Kasumi-1 (cell line): ENCODE measurements at places on chromosomes 1 and 21.

DNA sequence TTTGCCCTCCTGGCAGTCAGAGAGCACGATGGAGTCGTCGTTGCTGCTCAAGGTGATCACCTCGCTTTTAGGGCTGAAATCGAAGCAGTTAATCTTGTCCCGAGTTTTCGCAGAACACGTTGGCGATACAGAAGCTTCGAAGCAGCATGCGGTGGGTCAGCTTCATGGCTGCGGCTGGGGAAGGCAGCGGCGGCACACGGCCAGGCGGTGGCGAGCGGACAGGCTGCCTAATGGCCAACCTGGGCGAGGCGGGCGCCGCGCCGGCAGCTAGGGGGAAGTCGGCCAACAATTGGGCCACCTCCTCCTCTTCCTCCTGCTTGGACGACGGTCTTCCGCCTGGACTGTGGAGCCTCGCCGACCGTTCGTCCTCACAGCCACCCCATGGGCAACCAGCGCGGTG, 34.8 kb downstream of the CDC7 start:
- no peak for DNase-seq

DNA sequence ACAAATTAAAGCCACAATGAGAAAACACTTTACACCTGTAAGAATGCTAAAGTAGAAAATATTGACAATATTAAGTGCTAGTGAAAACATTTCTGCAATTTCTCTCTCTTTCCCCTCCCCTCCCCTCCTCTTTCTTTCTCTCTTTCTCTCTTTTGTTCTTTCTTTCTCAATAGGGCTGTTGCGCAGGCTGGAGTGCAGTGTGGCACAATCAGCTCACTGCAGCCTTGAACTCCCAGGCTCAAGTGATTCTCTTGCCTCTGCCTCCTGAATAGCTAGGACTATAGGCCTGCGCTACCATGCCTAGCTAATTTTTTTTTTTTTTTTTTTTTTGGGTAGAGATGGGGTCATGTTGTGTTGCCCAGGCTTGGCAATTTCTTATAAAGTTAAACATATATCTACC, 5.9 kb upstream of the SHISAL2A start:
- no peak for DNase-seq

DNA sequence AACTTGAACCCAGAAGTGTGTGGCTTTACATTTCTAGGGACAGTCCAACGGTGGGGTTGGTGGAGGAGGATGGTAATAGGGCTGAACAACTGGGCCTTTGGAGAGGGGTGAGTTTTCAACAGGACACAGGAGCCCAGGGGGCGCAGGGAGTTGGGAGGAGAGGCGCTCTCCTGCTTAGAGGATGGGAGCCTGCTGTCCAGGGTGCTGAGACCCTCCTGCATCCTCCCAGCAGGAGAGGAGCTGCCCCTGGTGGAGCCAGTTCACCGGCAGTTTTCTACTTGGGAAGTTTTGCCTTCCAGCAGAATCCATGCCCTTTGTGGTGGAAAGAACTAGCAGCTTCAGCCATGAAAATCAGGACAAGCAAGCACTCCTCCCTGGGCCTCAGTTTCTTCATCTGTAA, 8.6 kb downstream of the KCNC4 start:
- no peak for DNase-seq

DNA sequence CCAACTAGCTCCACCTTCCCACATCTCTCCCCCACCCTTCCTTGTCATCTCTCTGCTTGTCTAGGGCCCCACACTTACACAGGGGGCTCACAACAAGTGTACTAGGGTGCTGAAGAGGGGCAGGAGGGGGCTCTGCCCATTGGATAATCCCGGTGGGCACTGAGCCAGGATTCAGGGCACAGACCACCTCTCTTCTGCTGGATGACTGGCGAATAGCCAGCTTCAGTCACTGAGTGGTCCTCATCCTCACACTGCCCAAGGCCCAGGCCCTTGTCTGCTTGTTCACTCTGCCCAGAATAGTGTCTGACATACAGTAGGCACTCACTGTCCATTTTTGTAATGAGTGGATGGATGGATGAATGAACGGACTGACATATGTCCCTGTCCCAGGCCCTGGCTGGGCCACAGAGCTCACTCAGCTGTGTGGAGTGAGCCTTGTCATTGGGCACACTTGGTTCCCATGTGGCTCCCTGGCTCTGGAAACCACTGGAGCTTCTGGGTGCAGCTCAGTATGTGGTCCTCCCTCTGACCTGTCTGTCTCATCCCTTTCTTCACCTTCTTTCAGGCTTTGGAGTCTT, 36.6 kb downstream of the FOXO6 start:
- no peak for DNase-seq

DNA sequence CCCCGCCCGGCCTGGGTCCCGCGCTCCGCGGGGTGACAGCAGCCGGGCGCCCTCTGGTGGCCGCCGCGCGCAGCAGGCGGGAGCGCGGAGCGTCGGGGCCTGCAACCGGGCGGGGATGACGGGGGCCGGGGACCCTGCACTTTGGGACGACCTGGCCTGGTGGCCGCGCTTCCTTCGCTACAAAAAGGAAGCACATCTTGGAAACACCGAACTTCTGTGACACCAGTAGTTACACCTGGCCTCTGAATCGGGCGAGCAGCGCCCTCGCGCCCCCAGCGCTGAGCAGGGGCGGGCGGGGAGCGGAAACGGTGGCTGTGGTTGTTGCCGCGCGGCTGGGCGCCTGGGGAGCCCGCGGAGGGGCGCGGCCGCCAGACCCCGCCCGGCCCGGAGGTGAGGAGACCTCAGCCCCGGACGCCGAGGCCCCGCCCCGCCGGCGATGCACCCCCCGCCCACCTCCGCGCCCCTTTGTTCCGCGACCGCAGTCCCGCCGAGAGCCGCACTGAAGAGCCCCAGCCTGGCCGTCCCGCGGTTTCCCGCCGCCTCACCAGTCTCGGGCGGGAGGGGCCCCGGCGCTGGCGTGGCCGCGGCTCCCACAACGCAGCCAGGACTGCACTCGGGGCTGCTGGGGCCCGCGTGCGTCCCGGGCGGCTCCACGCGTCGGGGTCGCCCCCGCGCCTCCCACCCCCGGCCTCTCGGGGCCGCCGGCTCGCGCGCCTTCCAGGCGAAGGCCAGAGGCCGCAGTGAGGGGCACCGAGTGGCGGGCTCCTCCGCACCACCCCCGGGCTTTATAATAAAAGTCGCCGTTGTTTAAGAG, 59.3 kb downstream of the H3-3A start:
- peak; percentile 20 for DNase-seq

GRCh38 chr1:3003941-3004270, 17.4 kb upstream of the ACTRT2 start:
- no peak for DNase-seq

DNA sequence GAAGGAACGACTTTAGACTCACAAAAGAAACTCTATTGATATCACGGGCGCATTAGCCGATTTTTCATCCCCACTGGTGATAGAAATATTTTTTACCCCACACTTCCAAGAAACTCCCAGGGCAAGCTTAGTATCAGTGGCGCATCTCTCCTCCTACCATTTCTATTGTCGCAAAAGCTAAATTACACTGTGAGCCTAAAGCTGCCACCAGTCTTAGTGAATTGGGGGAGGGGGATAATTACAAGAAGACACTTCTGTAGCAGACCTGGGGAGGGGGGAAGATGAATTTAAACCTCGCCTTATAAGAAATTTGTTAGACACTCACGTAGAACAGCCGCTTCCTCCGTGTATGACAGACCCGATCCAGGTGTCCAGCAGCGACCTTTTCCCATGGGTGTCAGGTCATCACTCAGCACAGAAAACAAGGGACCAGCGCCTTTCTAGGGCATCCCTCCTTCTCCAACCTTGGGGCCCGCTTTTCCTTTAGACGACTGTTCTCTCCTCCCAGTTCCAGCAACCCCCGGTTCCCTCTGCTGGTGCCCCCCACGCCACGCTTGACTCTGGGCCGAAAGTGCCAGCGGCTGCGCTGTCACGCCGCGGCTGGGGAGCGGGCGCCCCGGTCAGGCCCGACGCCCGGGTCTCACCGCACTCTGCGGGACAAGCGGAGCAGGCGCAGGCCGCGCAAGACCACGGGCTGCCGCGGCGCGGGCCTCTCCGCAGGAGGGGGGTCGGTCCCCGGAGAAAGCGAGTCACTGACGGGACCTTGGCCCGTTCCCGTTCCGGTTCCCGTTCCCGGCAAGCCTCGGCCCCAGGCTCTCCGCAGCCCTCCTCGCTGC, 821 bp downstream of the PHC2 start:
- no peak for DNase-seq

DNA sequence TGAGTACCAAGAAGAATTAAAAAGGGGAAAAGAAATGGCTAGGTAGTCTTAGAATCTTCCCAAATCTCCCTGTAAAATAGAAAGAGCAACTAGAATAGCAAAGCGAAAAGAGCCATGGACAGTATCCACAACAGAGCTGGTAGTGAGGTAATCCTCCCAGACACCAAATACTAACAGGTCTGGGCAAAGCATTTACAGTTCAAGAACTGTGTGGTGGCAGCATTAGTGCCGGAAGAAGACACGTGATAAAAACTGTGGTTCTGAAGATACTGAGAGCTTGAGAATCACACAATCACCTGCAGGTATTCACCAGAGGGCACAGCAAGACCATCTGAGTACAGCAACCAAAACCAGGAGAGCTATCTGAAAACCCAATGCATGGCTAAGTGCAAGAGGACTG, 31.8 kb upstream of the OLIG2 start:
- no peak for DNase-seq

- no peak for DNase-seq
Measured at GRCh38 chr1:19650416-19651140, 6.5 kb downstream of the NBL1 start.

- DNase-seq: no peak
Measured at GRCh38 chr21:17688912-17689874, 76.5 kb upstream of the BTG3 start.

GRCh38 chr1:206955476-206956451, 9.5 kb upstream of the PIGR start:
- DNase-seq: no peak

- DNase-seq: no peak
Measured at GRCh38 chr1:178612261-178612660, 99.4 kb downstream of the TEX35 start.

DNA sequence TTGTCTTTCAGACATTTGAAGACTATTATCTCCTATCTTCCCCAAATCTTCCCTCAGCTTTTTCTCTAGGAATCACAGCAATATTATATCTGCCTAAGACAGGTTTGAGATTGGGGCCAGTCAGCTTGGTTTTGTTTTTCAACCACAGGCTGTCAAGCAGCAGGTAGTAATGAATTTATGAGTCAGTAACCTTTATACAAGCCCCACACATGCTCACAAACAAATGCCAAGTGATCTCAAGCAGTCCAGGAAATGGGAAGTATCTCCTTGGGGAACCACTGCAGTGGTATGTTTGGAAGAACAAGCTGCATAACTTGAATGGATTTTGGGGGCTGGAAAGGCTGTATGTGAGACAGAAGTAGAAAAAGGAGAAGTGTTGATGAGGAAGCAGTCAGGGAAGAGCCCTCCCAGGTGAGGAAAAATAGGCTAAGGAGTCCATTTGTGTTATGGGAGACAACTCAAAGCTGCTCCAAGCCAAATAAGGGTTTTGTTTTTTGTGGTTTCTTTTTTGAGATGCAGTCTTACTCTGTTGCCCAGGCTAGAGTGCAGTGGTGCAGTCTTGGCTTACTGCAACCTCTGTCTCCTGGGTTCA, 2.1 kb downstream of the DHDDS start:
- DNase-seq: no peak

DNA sequence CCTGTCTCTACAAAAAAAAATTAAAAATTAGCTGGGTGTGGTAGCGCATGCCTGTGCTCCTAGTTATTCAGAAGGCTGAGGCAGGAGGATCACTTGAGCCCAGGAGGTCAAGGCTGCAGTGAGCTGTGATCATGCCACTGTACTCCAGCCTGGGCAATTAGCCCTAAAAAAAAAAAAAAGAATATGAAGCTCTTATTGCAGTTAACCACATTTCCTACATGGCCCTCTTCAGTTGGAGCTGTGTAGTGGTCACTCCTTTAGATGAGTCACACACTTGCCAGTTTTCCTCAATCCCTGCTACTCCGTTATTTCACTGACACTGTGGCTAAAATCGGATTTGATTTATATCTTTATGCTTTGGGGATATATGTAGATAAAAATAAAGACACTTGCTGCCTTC, 11.8 kb downstream of the NFYC start:
- DNase-seq: peak; percentile 14

- DNase-seq: no peak
Measured at GRCh38 chr21:44415073-44416025, 40.0 kb upstream of the LRRC3 start.

DNA sequence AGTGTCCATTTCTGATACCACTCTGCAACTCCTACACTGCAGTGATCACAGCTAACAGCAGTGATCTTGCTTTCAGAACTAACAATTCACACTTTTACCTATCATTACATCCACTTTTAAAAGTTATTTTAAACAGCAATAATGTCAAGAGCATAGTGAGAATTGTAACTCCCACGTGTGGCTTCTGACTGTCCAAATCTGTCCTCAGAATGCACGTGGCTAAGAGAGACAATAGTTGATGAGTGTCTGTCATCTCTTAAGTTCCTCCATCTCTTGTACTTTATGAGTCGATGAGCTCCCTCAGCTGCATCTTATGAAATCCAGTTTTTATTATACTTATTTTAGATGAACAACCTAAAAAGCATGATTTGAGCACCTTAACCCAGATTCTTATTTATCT, 16.5 kb upstream of the CFHR5 start:
- no peak for DNase-seq

- no peak for DNase-seq
Measured at GRCh38 chr1:187838335-187839293, 1009.9 kb downstream of the PLA2G4A start.

DNA sequence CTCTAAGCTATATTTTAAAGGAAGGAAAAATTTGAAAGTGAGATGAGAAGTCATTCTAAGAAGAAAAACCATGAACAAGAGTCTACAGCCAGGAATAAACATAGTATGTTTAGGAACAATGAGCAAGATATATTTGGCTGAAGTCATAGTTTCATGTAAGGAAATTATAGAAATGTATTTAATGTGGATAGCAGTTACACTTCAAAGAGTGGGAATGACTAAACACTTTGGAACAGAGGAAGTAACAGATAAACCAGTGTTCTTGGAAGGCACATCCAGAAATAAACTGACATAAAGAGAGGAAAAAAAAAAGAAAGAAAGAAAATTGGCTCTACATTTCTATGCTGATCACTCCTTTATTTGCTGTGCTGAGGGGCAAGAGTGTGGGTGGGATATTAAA, 18.0 kb downstream of the C8A start:
- no peak for DNase-seq

DNA sequence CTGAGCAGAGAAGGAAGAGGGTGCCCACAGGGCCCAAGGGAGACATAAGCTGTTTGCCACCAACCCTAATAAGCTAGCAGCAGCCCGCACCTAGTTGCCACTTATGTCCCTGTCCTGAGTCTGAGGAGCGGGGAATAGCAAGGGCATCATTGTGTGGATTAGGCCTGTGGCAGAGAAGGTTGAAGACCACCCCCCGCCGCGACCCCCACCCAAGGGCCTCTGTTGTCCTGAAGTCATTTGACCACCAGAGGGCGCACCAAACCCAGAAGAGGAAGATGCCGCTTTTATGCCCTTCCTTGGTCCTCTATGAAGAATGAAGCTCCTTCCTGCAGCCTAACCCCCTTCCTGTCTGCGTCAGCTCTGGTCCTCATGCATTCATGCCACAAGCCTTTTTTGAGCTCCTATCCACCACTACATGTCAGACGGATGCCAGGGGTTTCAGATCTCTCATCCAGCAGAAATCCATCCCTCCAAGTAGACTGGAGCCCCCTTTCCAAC, 16.6 kb downstream of the RHBG start:
- DNase-seq: peak; percentile 83
